Activated CD4-positive, alpha-beta memory T cell treated with anti-CD3 and anti-CD28 coated beads, Interleukin-2, amount 10 ng/mL, durations not matched to agents 7 days and 5 days (primary cell): ENCODE measurements at places on chromosomes 7 and 10. TPM values are rescaled to one million over a fixed set of nuclear protein-coding genes. Genes with fewer than 3 reads are reported as not detected.

DNA sequence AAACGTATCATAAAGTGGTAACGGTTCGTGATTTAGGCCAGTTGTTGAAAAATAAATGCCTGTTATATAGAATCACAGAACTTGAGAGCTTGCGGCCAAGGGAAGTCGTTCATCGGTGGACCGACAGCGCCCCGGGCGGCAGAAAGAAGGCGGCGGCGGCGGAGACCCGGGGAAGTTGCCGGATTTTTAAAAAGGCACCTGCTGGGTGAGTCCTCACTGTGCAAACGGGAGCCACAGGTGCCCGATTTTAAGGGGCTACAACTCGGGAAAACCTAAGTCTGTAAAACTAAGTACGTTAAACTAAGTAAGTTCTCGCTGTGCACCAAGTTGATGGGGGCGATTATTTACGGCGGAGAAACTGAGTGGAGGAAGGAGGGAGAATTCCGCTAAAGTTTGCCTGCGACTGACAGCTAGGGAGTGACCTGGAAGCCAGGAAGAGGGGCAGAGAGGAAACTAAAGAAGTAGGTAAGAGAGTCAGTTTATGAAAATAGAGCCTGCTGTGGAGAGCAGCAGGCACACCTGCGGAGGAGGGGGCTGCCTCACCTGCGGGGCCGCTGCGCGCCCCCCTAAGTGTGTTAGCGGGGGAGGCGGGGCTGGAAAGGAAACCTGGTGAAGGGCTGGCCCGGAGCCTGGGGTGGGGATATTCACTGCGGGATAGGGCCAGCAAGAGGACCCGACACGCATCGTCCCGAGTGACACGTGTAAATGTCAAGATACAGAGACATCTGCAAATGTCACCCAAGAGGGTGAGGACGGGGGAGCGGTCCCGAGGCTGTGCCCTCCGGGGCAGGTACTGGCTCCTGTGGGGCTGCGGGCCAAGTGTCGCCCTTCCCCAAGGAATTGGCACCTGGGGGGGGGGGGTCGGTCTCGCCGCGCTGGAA lies 996 bp downstream of the ADAM12 start:
- DNase-seq = peak; percentile 19

DNA sequence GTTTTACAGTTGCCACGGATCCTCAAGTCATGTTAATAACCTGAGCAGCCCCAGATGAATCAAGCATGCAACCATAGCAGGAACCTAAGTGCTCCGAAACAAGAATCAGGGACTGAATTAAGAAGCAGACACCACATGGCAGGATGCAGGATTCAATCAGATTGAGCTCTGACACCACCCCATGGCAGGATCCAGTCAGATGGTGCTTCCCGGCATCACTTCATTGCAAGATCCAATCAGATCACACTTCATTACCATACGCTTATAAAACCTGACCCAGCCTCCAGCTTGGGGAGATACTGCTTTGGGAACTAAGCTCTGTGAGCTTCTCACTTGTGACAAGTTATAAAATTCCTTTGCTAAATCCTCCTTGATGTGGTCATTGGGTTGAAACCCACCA lies 55.3 kb downstream of the ABCB4 start:
- no peak for DNase-seq

GRCh38 chr7:94634502-94634901 lies 21.4 kb downstream of the SGCE start:
- DNase-seq = no peak

DNA sequence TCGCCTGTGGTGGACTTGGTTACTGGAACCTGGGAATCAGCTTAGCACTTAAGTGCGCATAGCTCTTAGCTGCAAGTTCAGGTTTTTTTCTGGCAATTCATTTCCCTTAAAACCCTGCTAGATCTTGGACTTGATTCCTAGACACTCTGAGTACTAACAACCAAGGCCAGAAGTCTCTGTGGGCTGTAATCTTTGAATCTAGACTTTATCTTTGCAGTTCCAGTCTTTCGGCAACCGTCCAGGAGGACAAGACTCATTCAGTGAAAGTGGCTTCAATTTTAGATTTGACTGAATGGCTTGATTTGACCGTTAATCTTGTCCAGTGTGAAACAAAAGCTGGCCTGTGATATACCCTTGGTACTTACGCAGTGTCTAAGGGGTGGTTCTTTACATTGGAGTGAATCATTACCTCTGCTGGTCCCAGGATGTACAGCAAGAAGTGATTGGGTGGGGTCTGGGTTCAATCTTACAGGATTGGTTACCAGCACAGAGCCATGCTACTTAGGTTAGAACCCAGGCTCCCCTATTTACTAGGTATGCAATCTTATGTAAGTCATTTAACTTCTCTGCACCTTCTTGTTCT lies 16.4 kb downstream of the PTTG1IP2 start:
- DNase-seq = no peak

DNA sequence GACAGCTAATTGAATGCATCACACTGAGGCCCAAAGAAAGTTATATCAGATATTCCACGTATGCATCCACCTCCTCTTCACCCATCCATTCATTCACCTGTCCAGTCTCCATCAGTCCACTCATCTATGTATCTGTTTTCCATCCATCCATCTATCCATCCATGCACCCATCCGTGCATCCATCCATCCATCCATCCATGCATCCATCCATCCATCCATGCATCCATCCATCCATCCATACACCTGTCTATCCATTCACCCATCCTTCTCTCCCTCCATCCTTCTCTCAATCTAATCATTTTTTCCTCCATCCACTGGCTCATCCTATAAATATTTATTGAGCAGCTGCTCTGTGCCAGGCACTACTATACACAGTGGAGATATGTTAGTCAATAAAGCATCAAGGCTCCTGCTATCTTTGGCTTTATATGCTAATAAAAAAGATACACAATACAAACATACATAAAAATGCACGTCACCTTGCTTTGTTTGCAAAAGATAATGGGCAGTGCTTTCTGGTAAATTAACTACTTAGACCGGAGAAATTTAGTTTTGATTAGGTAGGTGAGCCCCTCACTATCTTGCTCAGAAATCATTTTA lies 442.0 kb upstream of the KLF6 start:
- no peak for DNase-seq

- no peak for DNase-seq
Observed at GRCh38 chr7:36526863-36527548, 137.3 kb downstream of the ANLN start.

DNA sequence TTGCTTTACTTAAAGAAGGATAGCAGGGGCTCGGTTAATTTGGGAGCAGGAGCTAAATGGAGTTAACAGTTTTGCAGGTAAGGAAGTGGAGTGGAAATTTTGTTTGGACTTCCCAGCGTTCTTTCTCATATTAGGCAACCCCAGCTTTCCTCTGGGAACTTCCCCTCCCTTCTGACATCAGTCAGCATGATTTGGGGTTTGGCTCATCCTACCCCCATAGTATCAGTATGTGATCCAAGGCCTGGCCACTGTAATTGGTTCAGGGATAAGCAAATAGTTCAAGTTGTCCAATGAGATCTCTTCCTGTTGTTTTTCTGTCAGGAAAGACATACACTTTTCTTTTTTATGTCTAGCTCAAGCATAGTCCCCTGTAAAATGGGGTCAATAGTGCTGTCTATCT lies 125.6 kb upstream of the CDK6 start:
- no peak for DNase-seq

DNA sequence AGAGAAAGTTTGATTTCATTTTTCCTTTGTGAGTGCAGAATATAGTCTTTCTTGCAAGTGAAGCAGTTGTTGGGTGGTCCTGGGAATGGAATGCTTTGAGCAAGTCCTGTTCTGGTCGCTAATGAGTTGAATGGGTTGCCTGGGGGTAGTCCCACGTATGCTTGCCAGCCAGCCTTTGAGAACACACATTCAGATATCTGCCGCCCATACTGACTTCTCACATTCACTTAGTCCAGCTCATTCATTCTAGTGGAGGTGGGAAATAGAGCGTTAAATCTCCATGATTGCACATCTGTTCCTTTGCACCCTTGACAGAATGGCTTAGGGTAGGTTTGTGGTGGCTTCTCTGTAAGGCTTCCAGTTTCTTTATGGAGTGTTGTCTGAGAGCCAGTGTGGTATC lies 256.6 kb downstream of the SORCS3 start:
- no peak for DNase-seq

GRCh38 chr10:92742331-92743228 lies 52.8 kb downstream of the HHEX start:
- no peak for DNase-seq

GRCh38 chr10:50788951-50789945 lies 49.5 kb downstream of the ASAH2B start:
- no peak for DNase-seq

DNA sequence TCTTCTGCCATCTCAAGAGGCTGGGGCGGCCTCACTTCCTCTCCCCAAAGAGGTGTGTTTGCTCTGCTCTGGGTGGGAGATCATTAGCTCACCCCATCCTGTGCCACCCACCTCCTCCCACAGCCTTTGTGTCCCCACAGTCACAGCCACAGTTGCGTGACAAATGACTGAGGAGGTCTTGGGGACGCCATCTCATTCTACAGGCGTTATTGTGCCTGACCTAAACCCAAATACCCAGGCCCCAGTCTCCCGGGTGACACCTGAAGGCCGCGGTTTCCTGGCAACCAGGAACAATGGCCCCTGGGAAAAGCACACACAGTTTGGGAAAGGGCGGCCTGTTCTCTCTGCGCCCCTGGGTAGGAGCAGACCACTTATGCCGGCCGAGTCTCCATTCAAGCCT lies 51.6 kb downstream of the SLIT1 start:
- DNase-seq = no peak

- no peak for DNase-seq
Observed at GRCh38 chr10:20017961-20018360, 201.7 kb downstream of the PLXDC2 start.

DNA sequence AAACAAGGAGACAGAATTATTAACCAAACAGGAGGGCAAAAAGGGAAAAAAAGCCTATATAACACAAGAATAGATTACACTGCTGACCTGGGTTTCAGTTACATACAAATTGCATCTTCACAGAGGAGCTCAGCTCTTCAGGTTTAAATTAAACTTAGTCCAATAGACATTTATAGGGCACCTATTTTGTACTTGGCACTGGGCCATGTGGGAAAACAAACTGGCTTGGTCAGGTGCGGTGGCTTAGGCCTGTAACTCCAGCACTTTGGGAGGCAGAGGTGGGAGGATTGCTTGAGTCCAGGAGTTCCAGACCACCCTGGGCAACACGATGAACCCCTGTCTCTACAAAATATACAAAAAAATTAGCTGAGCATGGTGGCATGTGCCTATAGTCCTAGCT lies 62.3 kb upstream of the CCDC6 start:
- DNase-seq = no peak

DNA sequence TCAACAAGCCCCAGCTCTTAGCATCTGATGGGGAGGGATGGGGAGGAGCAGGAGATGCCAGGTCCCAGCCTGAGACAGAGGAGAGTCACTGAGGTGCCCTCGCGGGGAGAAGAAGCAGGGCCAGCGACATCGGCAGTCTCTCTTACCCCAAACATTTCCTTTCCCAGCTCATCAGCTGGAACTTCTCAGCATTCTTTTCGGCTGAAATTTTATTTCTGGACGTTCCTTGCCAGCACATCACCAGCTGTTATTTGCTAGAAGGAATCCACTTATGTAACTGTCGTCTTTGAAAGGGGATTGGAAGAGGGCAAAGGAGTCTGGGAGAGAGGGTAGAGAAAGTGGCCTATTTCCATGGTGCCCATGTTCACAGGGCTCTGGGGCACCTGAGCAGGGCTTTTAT lies 101.0 kb upstream of the SHH start:
- no peak for DNase-seq

DNA sequence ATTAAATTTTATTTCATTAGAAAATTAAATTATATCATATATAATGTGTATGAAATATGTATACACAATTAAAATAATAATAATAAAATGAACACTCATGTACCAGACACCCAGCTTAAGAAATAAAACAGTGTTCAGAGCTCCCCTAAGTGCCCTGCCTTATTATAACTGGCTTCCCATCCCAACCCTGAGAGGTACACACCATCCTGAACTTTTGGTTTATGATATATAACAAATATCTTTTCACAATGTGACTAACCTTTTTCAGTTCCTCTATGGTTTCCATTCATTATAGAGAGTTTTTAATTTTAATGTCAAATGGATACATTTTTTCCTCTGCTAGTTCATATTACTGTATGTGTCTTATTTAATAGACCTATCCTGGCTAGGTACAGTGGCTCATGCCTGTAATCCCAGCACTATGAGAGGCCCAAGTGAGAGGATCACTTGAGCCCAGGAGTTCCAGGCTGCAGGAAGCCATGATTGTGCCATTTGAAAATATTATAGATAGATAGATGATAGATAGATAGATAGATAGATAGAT lies 24.0 kb upstream of the STEAP2 start:
- DNase-seq = no peak

GRCh38 chr10:121324678-121325213 lies 273.5 kb downstream of the FGFR2 start:
- DNase-seq = no peak

GRCh38 chr7:77797734-77798393 lies 370 bp downstream of the TMEM60 start:
- no peak for DNase-seq

GRCh38 chr7:5282543-5283316 lies at the start of gene SLC29A4:
SLC29A4 (plus strand) TSS chr7:5282943; CDS start chr7:5287817, 4,874 bp downstream.
- DNase-seq = peak; percentile 24

DNA sequence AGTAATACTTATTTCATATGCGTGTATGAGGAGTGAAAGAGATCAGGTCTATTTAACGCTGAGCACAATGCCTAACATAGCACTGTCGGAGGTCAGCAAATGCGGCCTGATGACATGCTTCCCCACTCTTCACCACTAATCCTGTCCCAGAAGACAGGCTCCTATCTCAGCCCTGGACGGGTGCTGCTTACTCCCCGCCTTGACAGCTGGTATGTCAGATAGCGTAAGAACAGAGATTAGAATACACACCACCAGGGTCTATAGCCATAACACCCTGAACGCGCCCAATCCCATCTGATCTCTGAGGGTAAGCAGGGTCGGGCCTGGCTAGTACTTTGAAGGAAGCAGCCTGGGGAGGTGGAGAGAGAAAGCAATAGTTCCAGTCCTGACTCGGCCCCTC lies 32.3 kb upstream of the TM9SF3 start:
- DNase-seq = no peak

GRCh38 chr7:134851141-134851540 lies 71.7 kb downstream of the CALD1 start:
- no peak for DNase-seq

GRCh38 chr7:146647445-146647844 lies 530.8 kb downstream of the CNTNAP2 start:
- no peak for DNase-seq

GRCh38 chr7:7851991-7852390 lies 116.6 kb upstream of the GLCCI1 start:
- no peak for DNase-seq

MKI67 gene
- 272 TPM for total RNA-seq

AGR3 gene
- not detected for total RNA-seq

TWIST1 gene
- 2.3 TPM for total RNA-seq

BMPR1A gene
- 17.2 TPM for total RNA-seq

ATOH7 gene
- total RNA-seq = not detected

IL15RA gene
- total RNA-seq = 22.1 TPM

PKD2L1 gene
- total RNA-seq = not detected

PIK3AP1 gene
- total RNA-seq = 5.7 TPM

SYCE1 gene
- 0.13 TPM for total RNA-seq

PLCE1 gene
- 0.08 TPM for total RNA-seq

ANXA8L1 gene
- 0.45 TPM for total RNA-seq
